ENCODE measurements at places on chromosomes 7 and 10.

GRCh38 chr10:122844146-122844545, 1.5 kb downstream of the CUZD1 start:
- no peak for DNase-seq

DNA sequence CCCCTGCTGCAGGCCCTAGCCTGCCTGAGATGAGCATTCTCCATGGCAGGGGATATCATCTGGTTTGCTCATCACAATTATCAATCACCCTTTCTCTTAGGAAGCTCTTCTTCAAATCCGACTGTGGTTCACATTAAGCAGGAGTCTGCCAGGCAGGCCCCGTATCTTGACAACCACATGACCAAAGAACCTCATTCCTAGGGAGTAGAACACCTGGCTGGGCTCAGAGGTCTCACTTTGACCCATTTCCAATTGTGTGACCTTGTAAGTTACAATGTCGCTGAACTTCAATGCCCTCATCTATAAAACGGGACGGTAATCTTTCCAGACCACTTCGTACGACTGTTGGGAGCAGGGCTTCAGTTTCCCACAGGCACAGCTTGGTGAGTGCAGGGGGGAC, 156.4 kb upstream of the PCBD1 start:
- DNase-seq = no peak

DNA sequence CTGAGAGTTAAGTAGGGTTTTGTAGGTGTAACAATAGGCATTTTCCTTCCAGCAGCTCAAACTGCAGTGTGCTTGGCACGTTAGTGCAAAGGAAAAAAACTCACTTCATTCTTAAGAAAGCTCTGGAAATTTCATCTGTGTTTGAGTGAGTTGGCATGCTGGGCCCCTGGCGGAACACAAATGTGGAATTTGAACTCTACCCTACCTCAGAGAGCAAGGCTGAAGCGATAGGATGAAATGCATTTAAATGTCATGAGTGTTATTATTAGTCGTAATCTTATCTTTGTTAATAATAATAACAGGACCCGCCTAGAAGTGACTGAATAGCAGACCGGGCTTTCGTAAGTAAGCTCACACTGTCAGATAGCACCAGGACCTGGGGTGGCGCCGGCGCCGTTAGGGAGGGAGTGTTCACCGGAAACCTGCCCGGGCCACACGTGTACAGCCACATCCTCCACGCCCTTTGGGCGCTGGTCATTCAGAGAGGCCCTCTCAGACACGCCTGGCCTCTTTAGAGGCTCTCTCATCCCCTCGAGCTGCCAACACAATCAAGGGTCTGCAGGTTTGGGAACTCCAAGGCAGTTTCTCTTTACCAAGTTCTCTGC, 63.5 kb downstream of the GRK5 start:
- DNase-seq = peak; percentile 74

DNA sequence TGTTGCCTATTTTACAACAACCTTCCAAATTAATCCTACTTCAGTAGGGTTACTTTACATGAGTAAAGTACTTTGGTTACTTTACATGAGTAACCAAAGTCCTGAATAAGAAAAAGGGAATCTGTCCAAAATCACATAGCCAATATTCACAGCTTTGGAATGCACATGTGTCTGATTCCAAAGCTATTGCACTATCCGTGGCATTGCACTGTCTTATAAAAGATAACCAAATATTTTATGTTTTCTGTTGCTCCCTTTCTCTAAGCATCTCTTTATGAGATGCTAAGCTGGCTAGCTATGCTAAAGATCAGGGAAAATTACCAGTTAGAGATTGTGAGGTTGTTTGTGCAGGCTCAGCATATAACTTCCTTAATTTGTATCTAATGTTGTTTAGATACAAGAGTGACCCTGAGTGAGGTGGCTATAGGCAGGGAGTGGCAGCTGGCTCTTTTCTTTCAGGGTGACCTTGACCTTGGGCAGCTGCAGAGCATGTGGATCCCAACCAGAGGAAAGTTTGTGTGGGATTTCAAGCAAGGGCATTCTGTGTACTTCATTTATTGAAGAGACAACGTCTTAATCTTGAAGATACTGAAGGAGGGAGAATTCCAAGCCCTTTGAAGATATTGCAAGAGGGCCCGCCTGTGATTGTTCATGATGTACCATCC, 366.1 kb upstream of the ANKRD30A start:
- no peak for DNase-seq

DNA sequence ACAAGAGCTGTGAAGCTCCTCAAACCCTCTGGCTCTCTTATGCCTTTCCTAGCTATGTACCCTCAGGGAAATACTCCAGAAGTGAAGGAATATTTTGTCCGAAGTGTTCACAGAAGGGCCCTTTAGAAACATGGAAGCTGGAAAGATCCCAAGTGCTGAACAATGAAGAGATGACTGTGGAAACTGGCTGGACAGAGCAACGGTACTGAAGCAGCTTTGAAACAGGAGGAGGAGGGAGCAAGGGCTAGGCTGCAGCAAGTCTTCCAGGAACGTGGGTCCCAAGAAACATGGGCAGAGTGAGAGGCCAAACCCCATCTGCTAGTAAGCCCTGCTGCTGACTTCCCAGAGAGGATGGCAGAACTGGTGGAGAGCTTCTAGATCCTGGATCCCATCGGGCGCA, 3.0 kb upstream of the PSAP start:
- DNase-seq = no peak

DNA sequence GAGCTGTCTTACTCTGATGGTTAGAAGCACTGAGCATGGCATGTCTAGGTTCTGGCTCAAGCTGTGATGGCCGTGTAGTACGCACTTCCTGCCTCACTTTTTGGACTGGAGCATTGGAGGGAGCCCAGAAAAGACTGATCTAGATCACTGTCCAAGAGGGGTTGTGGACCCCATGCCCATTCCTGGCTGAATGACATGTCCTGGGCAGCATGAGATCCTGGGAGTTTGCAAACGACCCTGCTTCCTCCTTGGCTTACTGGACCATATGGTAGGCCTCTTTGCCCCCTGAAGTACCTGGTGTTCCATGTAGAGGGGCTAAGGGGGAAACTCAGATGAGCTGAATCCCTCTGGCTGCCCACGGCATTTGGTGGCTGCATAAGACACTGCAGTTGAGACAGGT, 36.7 kb downstream of the ARHGAP22 start:
- DNase-seq = no peak

DNA sequence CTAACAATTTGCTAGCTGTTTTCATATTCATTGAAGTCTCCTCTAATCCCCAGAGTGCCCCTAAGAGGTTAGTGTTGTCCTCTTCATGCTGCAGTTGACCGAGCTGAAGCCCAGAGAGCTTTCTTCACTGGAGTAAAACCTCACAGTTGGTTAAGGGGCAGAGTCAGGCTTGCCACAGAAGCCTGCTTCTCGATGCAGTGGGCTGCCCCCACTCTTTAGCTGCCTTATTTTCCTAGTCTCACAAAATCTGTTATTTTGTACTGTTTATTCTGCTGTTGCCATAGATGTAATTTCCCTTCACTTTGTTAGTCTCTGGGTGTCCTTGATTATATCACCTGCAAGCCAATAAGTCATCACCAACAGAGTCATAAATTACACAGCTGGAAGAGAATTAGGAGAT, 56.3 kb upstream of the ZPBP start:
- no peak for DNase-seq

- DNase-seq = no peak
Measured at GRCh38 chr10:954396-954795, 22.9 kb upstream of the LARP4B start.
